ENCODE measurements at places on chromosomes 2 and 18.

- no peak for DNase-seq
These were observed 194.9 kb upstream of the POU3F3 start for GRCh38 chr2:104658904-104659591.

DNA sequence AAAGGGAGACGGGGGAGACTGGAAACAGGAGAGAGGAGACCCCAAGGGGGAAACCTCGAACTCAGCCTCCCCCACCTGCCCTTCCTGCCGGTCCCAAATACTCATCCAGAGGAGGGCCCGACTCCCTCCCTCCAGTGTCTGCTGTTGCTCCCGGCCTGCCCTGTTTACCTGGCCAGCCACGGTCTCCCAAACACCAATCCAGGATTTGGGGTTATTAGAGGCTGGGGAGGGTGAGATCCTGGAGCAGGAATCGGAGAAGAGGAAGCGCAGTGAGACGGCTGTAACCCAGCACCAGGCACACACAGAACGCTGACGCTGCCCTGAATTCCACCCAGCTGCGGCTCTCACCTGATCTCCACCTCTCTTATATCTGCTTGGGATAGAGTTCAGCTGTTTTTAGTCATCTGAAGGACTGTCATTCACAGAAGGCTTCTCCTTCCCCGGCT is 213.0 kb downstream of the TNS1 start:
- no peak for DNase-seq

GRCh38 chr2:57084697-57085281 is 901.0 kb downstream of the CCDC85A start:
- DNase-seq = no peak

DNA sequence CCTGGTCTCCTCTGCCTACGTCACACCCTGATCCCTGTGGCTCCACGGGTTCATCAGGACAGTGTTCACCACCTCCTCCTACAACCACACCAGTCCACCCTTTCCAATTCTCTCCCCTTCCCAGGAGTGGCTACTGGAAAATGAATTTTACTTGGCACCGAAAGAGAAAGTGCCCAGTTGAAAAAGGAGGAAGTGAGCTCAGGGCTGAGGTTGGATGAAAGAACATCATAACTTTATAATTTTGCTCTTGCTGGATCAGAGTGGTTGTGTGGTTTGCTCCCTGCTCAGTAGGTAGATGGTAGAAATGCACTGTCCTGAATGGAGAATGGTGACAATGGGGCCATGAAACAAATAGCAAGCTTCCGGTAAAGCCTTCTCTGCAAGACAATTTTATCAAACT is 140.3 kb upstream of the DDX18 start:
- no peak for DNase-seq

DNA sequence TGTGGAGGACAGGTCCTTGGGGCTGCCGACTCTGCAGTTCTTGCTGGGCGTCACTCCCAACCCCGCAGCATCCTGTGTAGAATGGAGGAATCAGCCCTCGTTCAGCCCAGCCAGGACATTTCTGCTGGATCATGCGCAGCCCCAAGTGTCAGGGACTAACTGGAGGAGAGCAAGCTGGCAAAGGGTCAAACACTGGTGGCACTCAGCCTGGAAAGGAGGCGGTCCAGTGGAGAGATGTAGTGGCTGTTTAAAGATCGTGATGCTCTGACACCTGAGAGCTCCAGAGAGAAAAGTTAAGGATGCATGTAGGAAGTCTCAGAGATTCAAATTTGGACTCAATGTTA is 63.6 kb upstream of the SH3RF3 start:
- no peak for DNase-seq

DNA sequence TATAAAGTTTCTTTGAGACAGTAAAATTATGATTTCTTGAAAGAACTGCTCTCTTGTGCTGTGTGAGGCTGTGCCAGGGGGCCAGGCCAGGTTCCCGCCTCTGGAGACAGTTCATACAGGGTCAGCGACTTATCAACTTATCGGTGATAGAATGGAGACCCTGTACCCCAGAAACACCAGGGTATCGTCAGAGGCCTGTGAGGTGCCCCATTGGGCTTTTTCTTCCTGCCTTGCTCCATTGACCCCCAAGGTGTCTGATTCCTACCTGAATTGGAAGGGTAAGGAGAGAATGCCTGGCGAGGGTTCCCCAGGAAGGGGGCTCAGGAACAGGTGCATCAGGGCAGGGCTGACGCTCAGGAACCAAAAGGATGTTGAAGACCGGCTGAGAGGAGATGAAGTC is 4.3 kb downstream of the DLX1 start:
- no peak for DNase-seq

DNA sequence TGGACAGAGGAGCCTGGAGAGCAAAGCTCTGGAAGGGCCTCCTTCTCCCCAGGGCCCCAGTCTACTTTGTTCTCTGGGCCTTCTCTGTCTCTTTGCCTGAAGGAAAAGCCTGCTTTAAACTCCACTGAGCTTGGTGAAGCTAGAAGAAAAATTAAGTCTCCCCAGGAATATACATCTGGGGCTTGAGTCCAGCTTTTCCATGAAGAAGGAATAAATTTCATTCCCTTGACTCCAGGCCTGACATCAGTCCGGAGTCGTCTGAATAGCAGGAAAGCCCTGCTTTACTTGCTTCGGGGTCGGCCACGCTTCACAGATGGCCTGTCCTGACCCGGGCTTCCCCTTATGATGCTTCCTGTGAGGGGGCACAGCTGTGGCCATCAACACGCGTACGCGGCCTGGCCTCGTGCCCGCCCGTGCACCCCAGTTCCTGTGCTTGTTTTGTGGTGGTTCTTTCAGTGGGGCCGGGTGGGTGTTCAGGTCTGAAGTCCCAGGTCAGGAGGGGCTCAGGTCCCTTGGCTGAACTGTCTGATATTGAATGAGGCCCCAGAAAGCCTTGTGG is 73.6 kb downstream of the ACOXL start:
- no peak for DNase-seq

GRCh38 chr2:67585400-67585799 is 188.3 kb downstream of the ETAA1 start:
- DNase-seq = no peak

DNA sequence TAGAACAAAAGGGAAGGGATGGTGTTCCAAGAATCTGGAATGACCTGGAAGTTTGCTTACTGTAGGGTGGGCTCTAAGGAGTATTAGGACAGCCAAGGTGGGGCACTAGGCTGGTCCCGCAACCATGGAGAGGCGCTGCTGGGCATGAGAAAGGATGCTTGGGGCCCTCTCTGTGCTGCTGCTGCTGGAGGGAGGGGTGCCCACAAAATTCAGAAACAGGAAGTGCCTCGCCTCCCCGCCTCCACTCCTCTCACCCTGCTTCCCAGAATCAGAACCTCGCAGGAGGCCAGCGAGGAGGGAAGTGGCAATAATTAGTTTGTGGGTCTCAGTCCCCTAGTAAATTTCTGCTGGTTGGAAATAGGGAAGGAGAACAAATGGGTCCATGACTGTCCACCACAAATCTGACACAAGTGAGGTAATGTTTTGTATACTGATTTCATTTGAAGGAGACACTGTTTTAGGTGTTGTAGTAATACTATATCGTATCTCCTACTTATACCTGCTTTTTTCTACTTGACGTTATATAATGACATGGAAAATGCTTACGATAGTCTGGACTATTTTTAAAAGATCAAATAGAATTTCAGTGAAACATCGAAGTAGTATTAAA is 7.9 kb upstream of the PDCL3 start:
- no peak for DNase-seq

GRCh38 chr2:136281281-136282114 is 163.5 kb upstream of the CXCR4 start:
- DNase-seq = no peak

DNA sequence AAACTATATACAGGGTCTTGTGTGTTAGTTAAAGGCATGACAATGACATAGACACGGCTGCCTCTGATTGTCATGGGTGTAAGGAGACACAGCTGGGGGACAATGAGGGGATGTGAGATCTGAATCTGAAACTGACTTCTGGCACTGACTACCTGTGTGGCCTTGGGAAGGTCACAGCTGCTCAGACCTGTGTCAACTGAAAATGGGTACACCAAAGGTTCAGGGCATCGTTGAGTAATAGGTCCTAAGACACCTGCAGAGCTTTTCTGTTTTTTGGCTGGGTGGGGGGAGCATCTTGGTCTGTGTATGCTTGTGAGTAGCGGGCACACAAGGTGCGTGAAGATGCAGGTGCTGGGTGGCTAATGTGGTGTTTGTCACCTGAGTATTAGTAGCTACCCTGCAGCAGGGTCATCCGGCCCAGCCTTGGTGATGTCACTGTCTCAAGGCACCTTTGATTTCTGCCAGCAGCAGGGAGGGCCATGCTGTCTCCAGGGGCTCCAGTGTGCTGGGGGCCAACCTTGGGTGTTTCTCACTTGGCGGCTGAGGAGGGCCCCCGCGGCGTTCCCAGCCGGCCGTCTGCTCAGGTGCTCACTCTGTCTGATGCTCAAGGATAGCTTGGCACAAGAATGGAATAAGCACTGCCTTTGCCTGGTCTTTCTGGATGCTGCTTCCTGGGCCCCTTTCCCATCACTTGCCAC is 53.1 kb upstream of the HS6ST1 start:
- DNase-seq = no peak

- DNase-seq = no peak
These were observed 25.3 kb upstream of the STARD7 start for GRCh38 chr2:96233880-96234316.

- DNase-seq = no peak
These were observed at the start of gene KYNU for GRCh38 chr2:142877216-142877838. Gene KYNU (plus strand): TSS chr2:142877664. CDS start chr2:142885368, 7,704 bp downstream.

Measured in NCI-H1092 (cell line).